Nucleus accumbens (tissue), 56 donors: ENCODE measurements at places on chromosomes 1 and 21.

GRCh38 chr1:197144570-197145325 is 1.7 kb downstream of the ASPM start:
- no peak for DNase-seq

GRCh38 chr1:200905411-200906052 is 10.8 kb downstream of the INAVA start:
- no peak for DNase-seq

GRCh38 chr1:57770772-57771171 is 346.9 kb upstream of the DAB1 start:
- no peak for DNase-seq

- no peak for DNase-seq
Measured at GRCh38 chr1:58811303-58811702, 27.5 kb upstream of the JUN start.

DNA sequence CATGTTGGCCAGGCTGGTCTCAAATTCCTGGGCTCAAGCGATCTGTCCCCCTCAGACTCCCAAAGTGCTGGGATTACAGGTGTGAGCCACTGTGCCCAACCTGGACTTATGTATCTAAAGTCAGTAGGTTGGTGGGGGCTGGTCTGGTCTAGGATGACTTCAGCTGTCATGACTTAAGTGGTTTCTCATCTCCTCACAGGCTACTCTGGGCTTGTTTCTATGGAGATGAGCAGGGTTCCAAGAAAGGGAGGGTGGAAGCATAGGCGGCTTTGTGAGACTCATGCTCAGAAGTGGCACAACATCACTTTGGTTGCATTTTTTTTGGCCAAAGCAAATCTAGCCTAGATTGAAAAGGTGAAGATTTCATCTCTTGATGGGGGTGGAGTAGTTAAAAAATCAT is 115.9 kb upstream of the IVNS1ABP start:
- DNase-seq: no peak

DNA sequence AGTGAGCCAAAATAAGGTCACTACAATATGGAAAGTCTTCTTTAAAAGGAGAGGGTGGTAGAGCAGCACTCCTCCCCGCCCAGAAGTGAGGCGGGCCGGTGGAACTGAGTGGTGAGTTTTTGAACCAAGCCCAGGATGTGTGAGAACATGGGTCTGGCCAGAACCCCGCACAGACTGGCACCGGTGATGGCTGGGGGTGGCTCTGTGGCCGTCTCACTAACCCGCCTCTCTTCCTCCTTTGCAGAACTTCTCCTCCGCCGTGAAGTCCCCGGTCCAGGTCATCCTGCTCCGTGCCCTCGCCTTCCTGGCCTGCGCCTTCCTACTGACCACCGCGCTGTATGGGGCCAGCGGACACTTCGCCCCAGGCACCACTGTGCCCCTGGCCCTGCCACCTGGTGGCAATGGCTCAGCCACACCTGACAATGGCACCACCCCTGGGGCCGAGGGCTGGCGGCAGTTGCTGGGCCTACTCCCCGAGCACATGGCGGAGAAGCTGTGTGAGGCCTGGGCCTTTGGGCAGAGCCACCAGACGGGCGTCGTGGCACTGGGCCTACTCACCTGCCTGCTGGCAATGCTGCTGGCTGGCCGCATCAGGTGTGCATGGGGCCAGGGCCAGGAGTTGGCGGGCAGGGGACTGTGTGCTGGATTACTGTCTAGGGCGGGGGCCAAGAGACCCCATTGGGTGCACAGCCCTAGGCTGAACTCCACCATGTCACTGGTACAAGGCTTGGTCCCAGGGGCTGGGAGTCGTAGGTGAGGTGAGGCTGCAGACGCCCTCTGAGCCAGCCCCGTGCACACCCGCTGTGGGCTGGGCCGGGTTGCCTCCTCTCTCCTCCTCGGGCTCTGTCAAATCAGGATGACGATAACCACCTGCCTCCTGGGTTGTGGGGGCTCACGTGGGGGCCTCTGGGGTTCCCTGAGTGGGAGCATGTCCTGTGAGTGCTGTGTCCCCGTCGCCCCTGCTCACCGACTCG is 12.4 kb downstream of the TMEM201 start:
- no peak for DNase-seq

DNA sequence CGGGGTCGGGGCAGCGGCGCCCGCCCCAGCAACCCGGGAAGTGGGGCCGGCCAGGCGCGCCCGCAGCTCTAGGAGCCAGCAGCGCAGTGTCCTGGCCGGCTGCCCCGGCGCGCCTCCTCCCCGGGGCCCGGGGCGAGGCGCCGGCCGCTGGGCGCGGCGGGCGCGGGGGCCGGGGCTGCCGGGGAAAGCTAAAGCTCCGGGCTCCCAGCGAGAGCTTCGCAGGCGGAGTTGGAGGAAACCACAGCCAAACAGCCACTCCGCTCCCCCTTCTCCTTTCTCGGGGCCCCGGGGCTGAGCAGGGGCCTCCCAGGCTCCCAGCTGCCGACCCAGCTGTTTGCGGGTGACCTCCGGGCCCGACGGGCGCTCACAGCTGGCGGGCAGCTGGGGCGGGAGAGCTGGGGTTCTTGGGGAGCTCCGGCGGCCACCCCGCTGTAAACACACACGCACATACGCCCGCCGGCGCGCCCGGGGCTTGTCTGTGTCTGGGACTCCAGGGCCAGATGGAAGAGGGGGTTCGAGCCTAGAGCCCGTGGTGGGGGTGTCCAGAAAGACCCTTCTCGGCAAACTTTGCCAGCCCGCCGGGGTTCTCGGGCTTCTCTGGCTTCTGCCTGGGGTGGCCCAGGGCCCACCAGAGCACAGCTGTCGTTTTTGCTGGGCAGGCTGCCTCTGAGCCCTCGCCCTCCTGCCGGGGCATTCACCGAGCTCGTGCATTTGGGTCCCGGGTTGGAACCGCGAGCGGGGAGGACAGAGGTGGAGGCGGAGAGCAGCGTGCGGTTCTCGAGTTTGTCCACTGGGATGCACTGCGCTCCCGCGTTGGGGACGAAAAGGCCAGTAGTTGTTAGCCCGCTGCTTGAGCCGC is 1.5 kb downstream of the AJAP1 start:
- peak; percentile 87 for DNase-seq

- DNase-seq: no peak
Measured at GRCh38 chr1:87408665-87409248, 80.1 kb downstream of the LMO4 start.

DNA sequence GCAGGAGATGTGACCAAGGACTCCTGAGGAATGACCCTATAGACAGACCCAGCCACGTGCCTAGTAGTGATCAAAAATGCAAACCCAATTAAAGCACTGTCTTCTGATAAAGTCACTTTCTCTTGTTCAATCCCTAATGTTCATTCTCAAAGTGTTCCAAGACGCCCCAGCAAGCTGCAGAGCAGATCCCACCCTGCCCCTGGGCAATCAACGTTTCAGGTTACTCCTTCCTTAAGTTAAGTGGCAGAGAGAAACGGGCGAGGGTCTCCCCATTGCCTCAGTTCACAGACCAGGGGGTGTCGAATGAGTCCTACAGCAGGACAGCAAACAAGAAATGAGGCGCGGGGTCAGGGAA is 699 bp upstream of the RGS2 start:
- no peak for DNase-seq

- no peak for DNase-seq
Measured at GRCh38 chr1:22412932-22413727, 38.5 kb upstream of the ZBTB40 start.

DNA sequence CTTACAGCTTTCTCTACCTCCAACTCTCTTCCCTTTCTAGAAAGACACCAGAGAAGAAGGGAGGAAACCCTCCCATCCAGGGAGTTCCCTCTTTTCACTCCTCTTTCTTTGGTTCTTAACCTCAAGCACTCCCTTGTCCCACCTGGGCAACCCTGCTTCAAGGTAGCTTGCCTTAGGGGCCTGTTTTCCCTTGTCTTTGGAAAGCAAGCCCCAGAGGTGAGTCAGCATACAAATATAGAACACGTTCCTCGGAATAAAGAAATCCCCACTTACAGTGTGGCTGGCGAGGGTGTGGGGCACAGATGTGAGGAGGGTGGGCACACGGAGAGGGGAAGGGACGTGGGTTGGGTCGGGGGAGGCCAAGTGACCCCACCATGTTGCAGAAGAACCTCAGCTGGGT is 26.1 kb upstream of the KCNE2 start:
- no peak for DNase-seq

DNA sequence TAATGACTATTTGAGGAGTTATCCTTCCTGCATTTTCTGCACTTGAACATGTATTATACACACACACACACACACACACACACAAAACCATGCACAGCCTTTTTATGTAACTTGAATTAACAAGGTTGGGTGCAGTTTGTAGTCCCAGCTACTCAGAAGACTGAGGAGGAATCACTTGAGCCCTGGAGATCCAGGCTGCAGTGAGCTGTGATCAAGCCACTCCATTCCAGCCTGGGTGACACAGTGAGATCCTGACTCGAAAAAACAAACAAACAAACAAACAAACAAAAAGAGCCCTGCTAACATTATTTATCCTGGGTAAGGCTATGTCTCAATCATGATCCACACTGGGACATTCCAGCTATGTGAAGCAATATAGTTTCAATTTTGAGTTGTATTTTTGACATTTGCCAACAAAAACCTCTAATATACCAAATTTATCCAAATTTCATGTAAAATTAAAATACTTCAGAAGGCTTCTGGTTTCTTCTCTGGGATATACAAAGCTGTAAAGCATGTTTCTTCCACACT is 156.8 kb downstream of the NTPCR start:
- DNase-seq: no peak

GRCh38 chr21:33234635-33235520 is 5.1 kb downstream of the IFNAR2 start:
- no peak for DNase-seq

DNA sequence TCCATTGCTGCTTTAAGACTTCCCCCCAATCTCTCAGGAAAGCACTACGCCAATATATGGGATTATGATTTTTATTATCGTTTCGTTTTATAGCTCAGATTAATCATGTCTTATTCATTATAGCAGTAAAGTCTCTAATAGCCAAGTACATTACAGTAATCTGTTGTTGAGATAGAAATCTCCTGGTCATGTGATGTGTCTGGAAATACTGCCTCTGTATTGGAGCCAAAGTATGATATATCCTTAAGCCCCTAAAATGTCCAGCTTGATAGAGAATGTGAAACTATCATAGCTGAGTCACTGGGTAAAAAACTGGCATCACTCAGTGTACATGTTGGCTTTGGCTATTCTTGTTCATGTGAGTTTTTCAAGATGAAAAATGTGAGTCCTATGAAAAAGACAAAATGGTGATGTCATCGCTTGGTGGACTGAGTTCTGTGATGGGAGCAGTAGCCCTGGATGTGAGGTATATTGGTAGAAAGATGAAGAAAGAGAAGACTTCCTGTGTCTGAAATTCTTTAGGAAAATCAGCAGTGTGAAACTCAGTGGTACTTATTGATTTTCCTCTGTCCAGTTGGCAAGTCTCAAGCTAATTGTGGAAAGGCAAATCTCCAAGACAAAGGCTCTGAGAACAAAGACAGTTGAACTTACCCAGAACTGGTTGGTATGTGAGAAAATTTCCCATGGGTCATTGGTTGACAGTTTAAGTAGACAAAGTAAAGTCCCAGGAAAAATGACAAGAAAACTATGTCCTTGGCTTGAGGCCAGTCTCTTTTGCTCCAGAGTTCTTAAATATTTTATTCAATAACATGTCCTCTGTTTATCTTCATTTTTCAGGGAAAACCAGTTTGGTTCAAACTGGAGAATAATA is 76.2 kb downstream of the BRINP2 start:
- no peak for DNase-seq

DNA sequence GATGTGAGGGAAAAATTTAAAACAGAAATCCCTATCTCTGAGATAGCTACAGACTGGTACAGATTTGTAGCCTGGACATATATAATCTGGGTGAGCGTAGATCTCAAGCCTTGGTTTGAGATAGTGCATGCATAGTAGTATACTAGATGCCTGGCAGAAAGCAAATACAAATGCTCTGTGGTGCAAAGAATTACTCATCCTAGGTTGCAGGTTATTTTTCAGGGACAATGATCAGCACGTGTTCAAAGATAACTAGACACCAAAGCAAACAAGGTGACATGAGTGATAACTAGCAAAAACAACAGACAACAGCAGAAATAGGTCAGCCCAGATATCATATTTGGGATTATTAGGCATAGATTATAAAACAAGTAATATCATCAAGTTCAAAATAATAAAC is 292.5 kb downstream of the HLX start:
- DNase-seq: no peak

- no peak for DNase-seq
Measured at GRCh38 chr1:209651138-209651587, 1.1 kb downstream of the LAMB3 start.

- no peak for DNase-seq
Measured at GRCh38 chr1:24323281-24323680, 4.1 kb downstream of the GRHL3 start.

- DNase-seq: no peak
Measured at GRCh38 chr21:18940791-18941190, 537.2 kb upstream of the TMPRSS15 start.

GRCh38 chr1:159510229-159510541 is 25.6 kb downstream of the OR10J5 start:
- no peak for DNase-seq

GRCh38 chr1:77697441-77697840 is 15.0 kb upstream of the ZZZ3 start:
- no peak for DNase-seq

DNA sequence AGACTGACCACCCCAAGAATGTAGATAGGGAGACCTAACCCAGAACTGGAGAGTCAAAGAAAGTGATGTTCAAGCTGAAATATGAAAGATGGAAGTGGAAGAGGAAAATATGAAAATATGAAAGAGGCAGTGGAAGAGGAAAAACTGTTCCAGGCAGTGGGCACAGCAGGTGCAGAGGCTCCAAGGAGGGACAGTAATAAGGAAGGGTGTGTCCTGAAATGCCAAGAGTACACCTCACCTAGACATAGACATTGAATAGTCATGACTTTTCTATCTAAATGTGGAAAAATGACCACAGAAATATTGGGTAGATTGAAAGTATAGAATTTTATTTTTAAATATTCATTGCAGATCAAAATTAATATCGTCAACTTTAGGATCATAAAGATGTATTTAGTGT is 161.7 kb upstream of the USP24 start:
- DNase-seq: no peak

DNA sequence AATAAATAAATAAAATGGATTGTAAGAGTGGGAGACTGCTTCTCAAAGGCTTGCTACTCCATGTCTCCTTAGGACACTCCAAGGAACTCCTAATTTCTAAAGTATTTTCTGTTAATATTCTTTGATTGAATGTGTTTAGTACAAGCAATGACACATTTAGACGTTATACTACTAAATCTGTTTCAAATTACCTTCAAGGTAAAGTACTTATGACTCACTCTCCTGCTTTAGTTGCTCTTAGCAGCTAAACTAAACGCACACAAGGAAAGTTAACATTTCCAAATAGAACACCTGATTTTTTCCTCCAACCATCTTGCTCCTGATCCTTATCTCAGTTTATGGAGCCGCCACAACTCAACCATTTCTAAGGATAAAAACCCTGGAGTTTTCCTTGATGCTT is 969.8 kb upstream of the ADGRL4 start:
- DNase-seq: no peak

DNA sequence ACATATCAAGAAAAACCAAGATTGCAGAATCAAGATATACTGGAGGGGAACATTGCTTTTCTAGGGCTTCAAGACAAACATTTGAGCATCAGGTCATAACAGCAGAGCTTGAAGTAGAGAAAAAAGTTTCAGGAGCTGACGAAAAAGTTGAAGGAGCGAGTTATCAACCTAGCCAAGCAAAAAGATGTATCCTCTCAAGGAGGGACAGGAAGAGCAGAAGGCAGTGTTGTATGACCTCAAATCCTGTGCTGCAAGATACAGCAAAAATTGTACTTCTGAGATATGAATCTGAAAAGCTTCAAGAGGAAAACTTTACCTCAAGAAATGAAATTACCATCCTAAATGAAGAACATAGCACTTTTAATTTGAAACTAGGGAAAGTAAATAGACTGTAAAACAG is 153.1 kb downstream of the AK5 start:
- no peak for DNase-seq
